ENCODE measurements at places on chromosomes 16 and 17.

DNA sequence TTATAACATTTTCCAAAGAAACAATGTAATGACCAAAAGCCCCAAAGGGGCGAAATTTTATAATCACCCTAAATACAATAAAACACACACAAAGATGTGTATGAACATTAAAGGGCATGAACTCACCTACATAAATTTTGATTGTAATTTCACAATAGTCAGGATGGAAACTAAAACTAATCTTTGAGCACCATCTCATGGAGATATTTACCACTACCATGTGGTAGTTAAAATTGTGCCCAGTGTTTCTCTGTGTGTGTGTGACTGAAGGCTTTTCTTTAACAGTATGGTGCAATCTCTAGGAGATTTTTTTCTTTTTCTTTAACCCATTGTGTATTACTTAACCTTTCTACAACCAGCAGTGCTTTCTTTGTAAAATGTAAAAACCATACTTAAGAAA is 19.7 kb upstream of the MEIOC start:
- no peak for DNase-seq

GRCh38 chr16:20833086-20833485 is 26.8 kb downstream of the REXO5 start:
- no peak for DNase-seq

- no peak for DNase-seq
Observed at GRCh38 chr16:17448640-17449638, 21.8 kb downstream of the XYLT1 start.

- DNase-seq = no peak
Observed at GRCh38 chr16:72203401-72203800, 31.4 kb upstream of the PMFBP1 start.

DNA sequence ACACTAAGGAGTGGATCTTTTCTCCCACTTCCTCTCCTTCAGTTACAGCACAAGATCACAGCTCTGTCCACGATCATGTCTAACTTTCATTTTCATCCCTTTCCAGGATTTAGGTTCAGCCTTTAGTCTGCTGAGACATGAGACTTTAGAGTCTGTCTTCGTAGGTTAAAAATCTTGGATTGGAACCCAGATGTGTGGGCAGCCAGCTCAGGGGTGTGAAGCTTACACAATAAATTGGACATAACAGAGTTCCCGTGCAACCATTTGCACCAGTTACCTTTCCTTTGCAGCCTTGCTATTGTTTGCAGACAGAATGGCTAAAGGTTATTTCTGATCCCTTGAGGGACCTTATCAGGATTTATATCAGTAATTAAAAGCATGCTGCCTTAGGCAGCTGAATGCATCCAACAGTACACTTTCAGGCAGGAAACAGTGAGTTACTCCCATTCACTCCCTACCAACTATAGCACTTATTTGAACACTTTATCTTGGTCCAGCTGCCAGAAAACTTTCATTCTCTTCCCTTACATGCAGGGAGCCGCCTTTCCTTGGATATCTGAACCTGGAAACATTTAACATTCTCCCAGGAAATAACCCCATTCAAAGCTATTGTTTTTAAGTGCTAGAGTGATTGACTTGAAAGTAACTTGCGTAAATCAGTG is 87.3 kb downstream of the TMEM100 start:
- DNase-seq = no peak

DNA sequence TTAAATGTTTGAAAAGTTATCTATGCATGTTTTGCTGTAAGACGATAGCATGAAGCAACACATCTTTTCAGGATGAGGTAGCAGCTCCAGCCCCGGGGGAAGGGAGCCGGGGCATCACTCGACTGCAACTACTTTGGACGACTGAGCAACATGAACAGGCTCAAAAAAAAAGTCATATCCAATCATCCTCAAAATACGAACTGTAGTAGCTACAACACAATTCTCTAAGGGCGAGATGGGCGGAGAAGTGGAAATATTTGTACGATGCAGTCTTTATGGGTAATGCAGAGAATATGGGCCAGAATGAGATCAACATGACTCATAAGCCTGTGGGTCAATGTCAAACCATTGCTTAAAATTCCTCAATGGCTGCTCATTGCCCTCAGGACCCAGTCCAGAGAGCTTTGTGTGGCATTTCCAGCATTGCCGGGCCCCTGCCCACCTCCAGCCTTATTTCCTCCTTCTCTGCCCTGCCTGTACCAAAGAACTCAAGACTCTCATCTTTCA is 17.7 kb upstream of the SMURF2 start:
- no peak for DNase-seq

DNA sequence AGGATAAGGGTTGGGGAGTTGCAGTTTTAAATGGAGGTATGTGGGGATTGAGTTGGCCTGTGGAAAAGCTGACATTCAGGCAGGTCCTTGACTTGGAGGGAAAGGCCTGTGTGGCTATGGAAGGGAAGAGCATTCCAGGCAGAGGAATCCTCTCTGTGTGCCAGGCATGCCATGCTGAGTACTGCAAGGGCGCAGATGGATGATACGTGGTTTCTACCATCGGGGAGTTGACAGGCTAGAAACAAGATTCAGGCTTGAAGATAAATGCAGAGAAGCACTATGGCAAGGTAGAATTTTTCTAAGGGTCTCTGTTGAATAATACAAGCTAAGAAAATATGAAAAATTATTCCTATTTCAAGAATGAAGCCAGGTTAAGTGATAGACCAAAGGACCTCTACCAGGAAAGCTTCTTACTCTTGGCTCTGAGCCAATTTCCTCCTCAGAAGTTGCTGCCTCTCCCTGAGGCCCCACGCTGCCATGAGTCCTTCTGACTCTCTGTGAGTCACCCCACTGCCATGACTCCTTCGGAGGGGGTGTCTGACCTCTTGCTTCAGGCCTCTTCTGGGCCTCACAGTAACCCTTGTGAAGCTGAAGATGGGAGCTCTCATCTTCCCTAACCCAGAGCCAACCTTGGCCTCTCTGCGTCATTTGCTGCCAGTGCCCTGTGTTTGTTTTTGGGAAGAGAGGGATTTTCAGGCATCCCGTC is 75.8 kb downstream of the WNT3 start:
- no peak for DNase-seq

GRCh38 chr16:50685462-50686063 is 4.5 kb upstream of the SNX20 start:
- DNase-seq = no peak

GRCh38 chr17:42653179-42654124 is 5.6 kb upstream of the TUBG2 start:
- DNase-seq = no peak

GRCh38 chr16:53034306-53034705 is 18.4 kb downstream of the CHD9NB start:
- DNase-seq = no peak

- DNase-seq = no peak
Observed at GRCh38 chr17:79043191-79043930, 19.4 kb downstream of the C1QTNF1 start.

DNA sequence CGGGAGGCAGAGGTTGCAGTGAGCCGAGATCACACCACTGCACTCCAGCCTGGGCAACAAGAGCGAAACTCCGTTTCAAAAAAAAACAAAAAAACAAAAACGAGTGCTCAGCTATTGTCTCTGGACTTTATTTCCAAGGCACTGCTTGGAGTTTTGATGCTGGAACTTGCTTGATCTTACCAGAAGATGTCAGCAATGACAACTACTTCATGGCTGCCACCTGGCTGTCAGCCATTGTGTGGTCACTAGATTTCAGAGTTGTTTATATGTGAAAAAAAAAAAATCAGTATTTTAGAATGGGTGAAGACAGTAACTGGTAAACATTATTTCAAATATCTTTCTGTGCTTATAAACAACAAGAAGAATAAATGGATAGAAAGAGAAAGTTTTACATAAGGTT is 26.3 kb upstream of the OR4D1 start:
- DNase-seq = no peak

DNA sequence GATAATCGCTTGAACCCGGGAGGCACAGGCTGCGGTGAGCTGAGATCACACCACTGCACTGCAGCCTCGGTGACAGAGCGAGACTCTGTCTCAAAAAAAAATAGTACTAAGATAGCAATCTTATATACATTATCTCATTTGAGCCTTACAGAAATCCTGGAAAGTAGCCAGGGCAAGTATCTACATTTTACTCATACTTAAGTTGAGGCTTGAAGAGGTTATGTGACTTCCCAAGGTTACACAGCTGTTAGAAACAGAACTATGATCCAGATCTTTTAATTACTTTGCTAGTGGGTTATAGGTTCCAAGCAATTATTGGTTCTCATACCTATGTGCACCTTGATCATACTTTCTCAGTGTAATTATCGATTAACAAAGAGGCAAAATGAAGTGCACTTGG is 15.4 kb downstream of the C17orf78 start:
- no peak for DNase-seq

DNA sequence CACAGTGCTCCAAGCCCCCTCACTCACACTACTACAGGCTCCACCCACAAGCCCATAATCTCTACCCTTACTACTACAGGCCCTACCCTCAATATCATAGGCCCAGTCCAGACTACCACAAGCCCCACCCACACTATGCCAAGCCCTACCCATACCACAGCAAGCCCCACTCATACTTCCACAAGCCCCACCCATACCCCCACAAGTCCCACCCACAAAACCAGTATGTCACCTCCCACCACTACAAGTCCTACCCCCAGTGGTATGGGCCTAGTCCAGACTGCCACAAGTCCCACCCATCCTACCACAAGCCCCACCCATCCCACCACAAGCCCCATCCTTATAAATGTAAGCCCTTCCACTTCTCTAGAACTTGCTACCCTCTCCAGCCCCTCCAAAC is 13.8 kb downstream of the RIPOR1 start:
- peak; percentile 55 for DNase-seq

- no peak for DNase-seq
Observed at GRCh38 chr16:66003201-66003600, 363.3 kb upstream of the CDH5 start.

DNA sequence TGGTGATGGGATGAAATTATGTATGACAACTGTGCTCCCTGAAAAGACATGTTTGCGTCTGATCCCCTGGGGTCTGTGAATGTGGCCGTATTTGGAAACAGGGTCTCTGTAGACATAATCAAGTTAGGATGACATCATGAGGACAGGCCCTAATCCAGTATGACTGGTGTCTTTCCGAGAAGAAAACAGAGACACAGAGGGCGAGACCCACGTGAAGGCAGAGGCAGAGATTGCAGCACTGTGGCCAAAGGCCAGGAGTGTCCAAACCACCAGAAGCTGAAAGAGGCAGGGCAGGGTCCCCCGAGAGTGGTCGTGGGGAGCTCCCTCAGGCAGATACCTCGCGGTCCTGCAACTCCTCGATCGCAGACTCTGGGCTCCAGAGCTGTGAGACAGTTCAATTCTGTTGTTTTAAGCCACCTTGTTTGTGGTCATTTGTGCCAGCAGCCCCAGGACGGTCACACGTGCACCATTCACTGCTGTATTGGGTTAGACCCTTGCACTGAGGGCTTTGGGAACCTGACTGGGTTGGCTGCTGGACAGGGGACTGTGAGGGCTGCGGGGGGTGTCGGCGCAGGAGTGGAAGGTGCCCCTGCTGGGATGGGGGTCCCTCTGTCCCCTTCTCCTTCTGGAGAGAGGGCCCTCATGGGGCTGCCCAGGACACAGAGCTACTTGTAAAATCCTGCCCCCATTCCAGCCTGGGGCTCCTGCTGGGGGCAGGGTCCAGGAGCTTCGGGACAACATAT is 27.7 kb downstream of the METRNL start:
- no peak for DNase-seq

DNA sequence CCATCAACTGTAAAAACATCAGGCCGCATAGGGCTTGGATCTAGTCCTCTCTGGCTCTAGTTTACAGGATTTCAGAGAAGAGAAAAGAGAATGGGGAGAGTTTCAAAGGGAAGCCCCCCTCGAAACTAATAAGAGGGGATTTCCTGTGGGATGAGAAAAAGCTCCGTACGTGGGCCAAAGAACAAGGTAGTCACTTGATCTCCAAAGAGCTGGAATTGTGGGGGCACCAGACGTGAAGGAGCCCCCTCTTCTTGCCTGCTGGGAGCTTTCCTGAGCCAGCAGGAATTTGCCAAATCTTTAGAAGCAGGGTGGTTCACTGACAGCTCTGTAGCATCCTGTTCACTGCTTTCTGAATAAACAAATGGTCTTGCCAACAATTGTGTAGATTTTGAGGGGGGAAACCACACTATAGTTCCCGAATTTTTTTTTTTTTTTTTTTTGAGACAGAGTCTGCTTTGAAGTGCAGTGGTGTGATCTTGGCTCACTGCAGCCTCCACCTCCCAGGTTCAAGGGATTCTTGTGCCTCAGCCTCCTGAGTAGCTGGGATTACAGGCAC is 7.0 kb upstream of the TMIGD1 start:
- no peak for DNase-seq

GRCh38 chr17:59361916-59362810 is 30.7 kb downstream of the YPEL2 start:
- no peak for DNase-seq

DNA sequence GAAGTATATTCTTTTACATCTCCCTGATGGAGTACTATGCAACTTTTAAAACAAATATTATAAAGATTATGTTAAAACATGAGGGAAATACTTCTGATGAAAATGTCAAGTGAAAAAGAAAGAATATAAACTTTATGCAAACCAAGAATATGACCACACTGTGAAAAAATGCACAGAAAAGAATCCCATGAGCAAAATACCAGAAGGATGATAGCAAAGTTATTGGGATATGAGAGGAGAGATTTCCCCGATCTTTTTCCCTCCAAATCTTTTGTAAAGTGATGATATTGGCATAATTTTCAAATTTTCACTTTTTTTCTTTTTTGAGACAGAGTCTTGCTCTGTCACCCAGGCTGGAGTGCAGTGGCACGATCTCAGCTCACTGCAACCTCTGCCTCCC is 36.6 kb upstream of the SMURF2 start:
- DNase-seq = no peak

DNA sequence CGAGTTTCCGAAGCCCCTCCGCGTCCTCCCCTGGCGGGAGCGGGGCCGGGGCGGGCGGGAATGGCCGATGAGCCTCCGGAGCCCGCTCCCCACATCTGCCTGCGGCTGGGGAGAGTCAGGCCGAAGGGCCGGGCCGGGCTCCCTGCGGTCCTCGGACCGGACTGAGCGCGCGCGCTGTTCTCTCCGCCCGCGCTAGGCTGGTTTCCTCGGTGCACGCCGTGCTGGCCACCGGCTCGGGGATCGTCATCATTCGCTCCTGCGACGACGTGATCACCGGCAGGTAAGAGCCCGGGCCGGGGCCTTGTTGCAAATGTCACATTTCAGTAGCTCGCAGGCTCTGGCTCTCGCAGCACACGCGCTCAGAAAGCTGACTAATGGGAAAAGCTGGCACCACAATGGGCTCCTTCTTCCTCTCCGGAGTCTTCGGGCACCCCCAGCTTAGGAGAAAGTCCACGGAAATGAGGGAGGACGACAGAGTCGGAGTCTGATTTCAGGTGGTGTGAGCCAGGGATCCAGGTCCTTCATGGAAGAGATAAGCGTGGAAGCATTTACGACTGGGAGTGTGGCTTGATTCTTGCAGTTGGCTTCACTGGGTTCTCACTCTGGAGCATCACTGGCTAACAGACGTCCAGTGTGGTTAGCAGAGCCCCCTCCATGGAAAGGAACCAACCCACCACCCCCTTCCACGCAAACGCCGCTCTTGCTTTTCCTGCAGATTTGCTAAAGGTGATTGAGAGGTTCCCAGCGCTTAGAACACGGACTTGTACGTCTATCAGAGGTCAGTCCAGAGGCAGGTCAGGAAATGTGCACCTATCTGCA is 715 bp downstream of the TLCD3A start:
- DNase-seq = no peak

- no peak for DNase-seq
Observed at GRCh38 chr17:41672153-41672552, 16.5 kb upstream of the EIF1 start.

- no peak for DNase-seq
Observed at GRCh38 chr17:55228683-55229192, 36.0 kb upstream of the HLF start.
